Hepatic stellate cell (primary cell): ENCODE measurements at places on chromosomes 11 and 22.
A peak's percentile ranks its signal among the peaks of the same experiment; 100 is the strongest.

- DNase-seq, result no peak
Observed at GRCh38 chr11:76164081-76164480, 42.2 kb downstream of the WNT11 start.

DNA sequence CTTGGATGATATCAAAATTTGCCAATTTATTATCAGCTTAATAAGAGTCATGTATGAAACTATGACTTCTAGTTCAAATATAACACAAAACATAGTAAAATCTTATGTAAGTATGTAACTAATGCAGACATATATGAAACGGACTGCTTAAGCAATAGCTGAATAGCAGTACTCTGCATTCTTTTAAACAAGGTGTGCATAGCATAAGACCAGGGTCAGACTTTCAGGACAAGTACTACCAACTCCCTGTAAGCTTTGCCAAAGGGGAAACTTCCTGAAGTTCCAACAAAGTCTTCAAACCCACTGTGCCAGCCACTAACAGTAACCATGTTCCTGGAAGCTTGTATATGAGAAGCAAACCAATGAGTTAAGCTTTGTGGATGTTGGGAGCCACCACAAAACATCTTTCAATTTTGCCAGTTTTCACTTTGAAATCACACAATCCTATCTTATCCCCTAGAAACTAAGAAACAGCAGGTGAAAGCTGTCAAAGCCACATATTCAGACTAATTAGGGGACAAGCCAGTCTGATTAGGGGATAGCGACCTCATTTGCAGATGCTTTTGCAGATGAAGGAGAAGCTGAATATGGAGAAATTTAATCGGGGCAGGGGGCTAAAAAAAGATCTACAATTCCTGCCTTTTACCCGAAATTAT lies 13.3 kb downstream of the RBFOX2 start:
- no peak for DNase-seq

GRCh38 chr11:86214710-86215109 lies 29.8 kb upstream of the EED start:
- no peak for DNase-seq

GRCh38 chr11:70240337-70240736 lies 30.2 kb upstream of the PPFIA1 start:
- DNase-seq, result no peak

GRCh38 chr11:67539550-67539949 lies 16.3 kb upstream of the CABP2 start:
- no peak for DNase-seq

DNA sequence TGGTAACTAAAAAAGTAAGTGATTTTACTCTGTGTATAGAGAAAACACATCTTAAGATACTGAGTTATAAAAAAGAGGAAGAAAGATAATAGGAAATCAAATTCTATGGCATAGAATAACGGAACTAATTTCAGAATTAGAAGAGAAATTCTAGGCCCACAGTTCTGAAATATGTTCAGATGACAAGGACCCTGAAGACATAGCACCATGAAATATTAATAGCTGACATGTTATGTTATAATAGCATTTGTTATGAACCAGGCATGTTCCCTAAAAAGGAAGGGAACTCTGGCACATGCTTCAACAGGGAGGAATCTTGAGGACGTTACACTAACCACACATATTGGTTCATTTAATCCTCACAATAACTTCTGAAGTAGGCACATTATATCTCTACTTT lies 32.7 kb downstream of the PRDM10 start:
- DNase-seq, result no peak

GRCh38 chr22:31893460-31893859 lies 50.9 kb upstream of the YWHAH start:
- no peak for DNase-seq

GRCh38 chr11:849951-850774 lies 7.5 kb downstream of the TSPAN4 start:
- DNase-seq, result no peak

DNA sequence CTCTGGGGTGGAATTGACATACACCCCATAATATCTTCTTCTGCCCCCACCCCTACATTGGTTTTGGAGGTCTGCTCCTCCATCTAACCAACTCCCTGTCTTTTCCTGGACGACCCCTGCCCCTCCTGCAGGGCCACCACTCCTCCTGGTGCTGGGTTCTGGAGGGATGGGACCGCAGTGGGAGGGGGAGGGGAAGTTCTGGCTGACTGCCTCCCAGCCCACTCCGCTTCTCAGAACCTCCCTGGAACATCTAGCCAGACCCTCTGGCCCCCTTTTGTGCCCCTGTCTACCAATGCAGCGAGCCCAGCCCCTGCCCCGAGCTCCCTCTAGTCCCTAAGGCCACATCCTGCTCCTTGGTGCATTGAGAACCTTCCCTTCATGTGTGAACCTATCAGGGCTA lies 1.2 kb downstream of the MYRF start:
- no peak for DNase-seq

GRCh38 chr22:46583571-46583970 lies 36.6 kb upstream of the GRAMD4 start:
- DNase-seq, result no peak

DNA sequence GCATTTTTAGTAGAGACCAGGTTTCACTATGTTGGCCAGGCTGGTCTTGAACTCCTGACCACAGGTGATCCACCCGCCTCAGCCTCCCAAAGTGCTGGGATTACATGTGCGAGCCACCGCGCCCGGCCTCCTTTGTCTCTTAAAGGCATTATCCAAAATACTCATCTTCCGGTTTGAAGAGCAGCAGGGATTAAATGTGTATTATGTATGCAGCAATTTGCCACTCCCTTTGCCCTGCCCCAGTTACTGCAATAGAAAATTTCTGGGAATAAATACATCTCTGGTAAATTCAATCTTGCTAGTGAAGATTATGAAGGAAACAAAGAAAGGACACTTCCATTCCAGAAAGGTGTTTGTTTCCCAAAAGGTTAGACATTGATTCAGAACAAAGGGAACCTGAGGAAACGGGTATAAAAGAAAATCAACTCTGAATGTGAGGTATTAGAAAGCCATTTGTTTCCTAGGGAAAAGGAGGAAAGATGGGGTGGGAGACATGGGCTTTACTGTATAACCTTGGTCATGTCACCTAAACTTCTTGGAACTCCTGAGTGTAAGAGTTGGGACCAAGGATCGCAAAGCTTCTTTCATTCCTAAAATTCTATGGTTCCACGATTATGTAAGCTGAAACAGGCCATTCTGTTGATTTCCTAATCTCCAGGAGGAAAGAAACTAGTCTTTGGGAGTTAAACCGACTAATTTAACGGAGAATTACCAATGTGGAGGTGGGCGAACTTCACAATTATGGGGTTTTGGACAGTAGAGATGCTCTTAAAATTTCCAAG lies 959 bp upstream of the HIPK3 start:
- DNase-seq, result no peak

DNA sequence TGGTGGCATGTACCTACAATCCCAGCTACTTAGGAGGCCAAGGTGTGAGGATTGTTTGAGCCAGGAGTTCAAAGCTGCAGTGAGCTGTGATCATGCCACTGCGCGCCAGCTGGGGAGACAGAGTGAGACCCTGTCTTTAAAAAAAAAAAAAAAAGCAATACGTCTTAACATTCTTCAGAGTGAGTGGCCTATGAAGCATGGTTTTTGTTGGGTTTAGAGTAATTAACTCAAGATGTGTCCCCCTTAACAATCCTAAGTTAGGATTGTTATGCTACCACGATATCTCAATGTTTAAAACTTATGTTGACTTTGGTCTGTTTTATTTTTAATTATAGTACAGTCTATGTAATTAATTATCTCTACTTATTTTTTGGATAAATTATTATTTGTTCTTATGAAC lies 156.1 kb downstream of the HIPK3 start:
- DNase-seq, result no peak

DNA sequence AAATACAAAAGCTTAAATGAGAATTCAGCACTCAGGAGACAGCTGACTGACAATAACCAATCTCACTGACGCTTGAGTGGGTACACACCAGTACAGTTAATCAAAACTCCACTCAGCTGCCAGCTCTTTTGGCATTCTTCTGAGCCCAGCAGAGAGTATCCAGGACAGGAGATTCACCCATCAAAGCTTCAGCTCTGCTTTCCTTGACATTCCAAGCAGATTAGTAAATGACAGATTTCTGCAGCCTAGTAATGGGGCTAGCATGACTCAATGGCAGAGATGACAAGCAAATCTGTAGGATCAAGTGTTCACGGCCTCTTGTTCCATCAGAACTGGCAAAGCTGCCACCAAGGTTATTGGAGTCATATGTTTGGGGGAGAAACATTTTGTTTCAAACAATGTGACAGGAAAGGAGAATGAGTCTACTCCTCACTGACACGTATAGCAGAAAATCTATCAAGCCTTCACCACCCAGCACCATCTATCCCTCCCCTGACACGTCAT lies 420.0 kb downstream of the DYNC2H1 start:
- peak; percentile 33 for DNase-seq

DNA sequence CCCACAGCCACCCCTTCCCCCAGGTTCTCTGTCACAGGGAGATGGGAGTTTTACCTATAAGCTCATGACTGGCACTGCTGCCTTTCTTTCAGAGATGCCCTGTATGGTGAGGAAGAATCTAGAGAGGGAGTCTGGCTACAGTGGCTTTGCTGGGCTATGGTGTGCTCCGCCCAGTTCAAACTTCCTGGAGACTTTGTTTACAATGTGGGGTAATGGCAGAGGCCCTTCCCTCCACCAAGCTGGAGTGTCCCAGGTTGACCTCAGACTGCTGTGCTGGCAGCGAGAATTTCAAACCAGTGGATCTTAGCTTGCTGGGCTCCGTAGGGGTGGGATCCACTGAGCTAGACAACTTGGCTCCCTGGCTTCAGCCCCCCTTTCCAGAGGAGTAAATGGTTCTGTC lies 143.5 kb downstream of the MSANTD4 start:
- DNase-seq, result no peak

DNA sequence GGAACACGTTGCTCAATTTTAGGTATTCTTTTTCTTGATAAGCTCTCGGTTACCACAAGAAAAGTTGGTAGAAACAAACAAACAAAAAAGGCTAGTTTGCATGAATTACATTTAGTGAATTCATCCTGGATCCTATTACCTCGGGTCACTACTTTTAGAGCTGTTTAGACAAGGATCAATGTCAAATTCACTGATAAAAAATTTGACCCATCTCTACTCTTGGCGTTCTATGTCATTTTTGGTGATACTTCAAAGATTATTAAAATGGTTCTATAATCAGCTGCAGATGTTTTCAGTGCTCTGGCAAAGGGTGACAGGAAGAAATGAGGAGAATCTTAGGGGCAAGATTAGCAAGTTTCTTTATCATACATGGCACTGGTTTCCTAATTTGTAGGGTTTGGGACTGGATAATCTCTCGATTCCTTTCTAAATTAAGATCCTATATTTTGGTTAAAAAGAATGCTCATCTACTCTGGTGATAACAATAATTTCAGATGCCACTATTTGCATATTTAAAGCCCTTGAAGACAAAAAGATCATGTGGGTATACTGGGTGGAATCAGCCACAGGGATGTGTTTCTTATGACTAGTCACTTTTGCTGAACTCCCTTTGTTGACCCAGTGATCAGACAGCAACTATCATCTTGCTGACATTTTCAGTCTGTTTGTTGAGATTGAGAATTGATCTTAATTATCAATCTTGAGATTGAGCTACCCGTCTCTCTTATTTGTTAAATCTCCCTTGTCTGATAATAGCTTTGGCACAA lies 442.9 kb downstream of the AASDHPPT start:
- peak; percentile 1 for DNase-seq

DNA sequence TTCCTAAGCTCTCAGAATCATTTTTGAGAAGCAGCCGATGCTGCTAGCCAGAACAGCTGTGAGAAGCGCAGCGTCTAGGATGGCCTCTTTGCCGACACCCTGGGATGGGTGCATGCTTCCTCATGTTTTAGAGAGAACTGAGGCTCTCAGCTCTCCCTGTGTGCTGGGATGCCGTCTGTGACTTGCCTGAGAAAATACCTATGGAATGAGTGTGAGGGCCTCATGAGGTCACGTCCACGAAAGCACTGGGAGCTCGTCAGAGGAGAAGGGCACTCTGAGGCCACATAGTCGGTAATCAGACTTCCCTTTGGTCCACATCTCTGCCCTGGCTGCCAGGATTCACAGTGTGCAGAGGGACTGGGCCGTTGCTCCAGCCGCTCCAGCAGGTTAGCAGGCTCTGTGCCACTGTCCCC lies 54.7 kb downstream of the MICAL3 start:
- DNase-seq, result peak; percentile 92

GRCh38 chr22:32329202-32329645 lies 28.4 kb upstream of the RFPL3 start:
- no peak for DNase-seq

DNA sequence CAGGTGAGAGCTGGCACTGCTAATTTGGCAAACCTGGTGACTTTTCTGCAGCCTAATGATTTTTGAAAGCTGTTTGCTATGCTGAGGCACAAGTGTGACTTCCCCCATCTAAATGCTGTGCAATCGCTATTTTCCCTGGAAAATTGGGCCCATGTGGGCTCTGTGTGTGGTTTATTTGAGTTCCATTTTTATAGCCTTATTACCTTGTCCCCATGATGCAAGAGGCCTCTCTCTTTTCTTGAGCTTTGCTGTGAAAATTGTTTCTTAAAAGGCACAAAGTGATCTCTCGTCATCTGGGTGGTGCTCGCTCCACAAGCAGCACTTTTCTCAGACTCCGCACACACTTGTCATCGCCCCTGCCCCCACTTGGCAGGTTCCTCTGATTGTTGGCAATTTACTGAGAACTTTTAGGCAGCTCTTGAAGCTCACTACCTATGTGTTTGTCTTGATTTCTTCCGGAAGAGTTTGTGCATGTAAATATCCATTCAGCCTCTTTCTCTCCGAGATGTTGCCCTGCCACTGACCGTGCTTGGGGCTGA lies 24.9 kb downstream of the BMAL1 start:
- no peak for DNase-seq

- no peak for DNase-seq
Observed at GRCh38 chr11:57406337-57406904, 16.0 kb upstream of the PRG2 start.

GRCh38 chr11:66973956-66974580 lies 1.0 kb upstream of the C11orf86 start:
- no peak for DNase-seq

DNA sequence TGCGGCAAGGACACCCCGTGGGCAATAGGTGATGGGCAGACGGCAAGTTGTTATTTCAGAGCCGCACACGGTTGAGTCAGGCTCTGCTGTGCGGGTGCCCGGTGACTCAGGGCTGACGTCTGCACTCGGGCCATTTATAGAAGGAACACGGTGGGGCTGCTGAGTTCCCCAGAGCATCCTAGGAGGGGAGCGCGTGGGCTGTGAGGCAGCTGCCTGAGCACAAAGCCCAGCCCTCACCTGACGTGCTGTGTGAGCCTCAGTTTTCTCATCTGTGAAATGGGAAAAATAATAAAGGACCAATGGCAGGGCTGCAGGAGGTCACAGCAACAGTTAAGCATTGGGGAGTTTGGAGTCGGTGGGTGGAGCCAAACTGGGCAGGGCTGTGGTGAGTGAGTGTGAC lies 11.3 kb upstream of the RHOD start:
- DNase-seq, result peak; percentile 93

DNA sequence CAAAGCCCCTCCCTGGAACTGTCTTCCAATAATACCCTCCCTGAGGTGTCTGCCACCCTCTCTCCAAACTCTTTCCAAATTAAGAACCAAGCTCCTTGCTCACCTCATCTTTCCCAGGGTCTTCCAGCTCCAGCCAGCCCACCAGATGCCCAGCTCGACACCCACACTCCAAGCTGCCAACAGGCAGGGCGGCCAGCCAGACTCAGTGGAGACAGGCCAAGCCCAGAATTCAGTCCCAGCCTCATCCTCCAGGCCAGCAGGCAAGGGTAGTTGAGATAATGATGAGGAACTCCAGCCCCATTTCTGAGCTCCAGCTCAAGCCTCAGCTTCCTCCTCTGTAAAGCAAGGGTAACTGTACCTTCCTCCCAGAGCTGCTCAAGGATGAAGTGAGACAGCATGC lies 132.9 kb downstream of the CHST1 start:
- DNase-seq, result no peak
